ENCODE measurements at places on chromosomes 16 and 17.
A peak's percentile ranks its signal among the peaks of the same experiment; 100 is the strongest.

DNA sequence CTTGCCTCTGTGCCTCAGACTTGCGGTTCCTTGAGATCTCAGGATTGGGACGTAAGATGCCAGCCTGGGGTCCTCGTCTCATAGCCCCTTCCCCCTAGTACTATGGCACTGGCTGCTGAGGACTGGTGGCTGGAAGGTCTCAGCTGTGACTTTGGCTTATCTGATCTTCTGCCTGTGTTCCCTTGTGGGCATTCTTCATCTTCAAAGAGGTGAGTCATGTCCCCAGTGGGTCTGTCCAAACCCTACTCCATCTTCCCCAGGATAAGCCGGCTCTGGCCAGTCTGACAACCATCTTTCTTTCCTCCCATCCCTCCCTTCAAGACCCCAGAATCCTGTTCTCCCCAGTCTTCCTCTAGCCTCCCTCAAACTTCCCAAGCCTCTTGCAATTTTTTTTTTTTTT, 3.6 kb downstream of the CD19 start:
- no peak for DNase-seq

- DNase-seq: no peak
Measured at GRCh38 chr17:81193470-81194224, 27.6 kb upstream of the AATK start.

DNA sequence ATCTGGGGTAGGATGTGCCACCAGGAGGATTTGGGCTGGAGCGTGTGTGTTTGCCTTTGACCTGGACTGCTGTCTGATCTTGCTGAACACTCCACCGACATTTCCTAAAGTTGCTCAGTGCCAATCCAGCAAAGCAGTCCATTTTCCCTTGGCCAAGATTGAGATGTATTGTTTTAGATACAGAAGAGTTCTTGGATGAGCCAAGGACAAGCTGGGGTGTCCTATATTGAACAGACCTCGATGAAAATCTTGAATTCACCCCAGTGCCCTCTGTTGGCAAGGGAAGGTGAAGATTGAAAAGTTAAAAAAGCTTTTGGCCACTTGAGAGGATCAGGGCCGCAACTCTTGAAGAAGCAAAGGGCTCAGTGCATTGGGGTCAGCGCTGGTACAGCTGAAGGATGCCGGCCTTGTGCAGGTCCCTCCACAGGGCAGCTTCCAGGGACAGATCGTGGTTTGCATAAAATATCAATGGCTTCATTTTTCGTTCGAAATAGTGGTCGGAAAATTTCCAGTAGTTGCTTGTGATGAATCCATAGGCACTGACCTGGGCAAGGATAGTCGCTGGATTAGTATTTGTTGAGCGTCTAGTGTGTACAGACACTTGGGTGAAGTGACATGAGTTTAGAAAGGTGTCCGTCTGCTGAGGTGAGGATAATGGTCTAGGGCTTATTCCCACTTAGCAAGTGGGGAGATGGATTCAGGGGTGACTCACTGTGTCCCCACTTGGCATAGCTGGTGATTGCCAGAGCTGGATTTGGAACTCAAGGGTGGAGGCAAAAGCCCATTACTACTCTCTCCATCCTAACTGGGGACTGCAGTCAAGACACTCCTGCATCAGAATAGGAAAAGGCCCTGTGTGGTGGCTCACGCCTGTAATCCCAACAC, 19.7 kb downstream of the ST6GALNAC2 start:
- no peak for DNase-seq

- peak; percentile 94 for DNase-seq
Measured at GRCh38 chr16:85610446-85611193, 2.5 kb upstream of the GSE1 start.

Data from WTC11 (cell line).